ENCODE measurements at places on chromosomes 1 and 21.
A peak's percentile ranks its signal among the peaks of the same experiment; 100 is the strongest.

DNA sequence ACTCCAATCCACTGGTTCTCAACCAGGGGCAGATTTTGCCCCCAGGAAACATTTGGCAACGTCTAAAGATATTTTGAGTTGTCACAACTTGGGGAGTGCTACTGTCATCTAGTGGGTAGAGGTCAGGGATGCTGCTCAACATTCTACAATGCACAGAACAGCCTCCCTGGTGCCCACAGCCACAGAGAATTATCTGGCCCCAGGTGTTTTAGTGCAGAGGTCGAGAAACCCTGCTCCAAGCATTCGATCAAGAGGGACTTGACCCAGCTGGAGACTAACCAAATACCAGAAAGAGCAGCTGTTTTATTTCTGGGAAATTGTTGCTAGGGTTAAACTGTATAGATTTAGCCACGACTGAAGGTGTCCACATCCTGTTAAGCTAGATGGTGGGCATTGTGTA, 19.2 kb downstream of the CD247 start:
- no peak for DNase-seq

DNA sequence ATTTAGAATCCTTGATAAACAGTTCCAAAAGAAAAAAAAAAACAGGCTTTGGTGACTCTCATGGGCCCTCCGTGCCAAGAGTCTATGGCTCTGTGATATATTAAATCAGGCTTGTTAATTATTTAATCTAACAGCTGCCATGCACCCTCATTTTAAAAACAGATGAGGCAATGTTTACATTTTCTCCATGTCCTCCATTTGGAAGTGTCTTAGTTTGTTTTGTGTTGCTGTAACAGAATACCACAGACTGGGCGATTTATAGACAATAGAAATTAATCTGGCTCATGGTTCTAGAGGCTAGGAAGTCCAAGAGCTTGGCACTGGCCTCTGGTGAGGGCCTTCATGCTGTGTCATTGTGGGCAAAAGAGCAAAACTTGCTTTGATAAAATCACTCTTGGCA, 58.0 kb downstream of the B3GALT5 start:
- no peak for DNase-seq

DNA sequence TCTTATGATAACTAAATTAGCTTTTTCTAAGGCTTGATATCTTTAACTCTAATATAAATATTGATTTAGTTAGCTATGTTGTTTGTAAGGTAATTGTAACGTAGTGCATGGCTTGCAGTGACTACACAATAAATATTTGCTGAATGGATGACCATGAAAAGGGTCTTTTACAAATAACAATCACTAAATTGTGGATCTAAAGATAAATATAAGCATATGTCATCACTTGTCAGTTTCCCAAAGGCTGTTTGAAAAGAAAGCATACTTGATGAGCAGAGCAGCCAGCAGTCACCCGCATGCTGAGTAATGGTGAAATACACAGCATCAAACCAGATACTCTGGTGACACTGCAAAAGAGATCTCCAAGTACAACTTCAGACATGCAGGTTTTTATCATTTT, 92.5 kb upstream of the FMN2 start:
- DNase-seq = peak; percentile 56

DNA sequence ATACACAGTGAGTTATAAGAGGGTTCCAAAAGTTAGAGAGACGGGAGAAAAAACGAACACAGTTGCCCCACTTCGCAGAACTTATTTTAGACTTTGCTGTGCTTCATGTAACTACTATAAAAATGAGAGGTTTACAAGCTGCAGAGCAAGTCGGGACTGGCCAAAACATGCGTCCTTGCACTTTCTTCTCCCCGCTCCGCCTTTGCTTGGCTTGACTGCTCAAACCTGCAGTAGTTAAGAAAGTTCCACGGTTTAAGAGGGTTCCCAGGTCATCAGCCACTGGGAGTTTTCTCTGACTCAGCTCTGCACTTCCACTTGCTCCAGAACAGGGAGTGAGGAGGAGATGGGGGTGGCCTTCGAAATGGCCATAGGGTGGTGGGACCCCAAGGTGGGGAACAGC, 36.2 kb downstream of the CLIC6 start:
- DNase-seq = no peak

DNA sequence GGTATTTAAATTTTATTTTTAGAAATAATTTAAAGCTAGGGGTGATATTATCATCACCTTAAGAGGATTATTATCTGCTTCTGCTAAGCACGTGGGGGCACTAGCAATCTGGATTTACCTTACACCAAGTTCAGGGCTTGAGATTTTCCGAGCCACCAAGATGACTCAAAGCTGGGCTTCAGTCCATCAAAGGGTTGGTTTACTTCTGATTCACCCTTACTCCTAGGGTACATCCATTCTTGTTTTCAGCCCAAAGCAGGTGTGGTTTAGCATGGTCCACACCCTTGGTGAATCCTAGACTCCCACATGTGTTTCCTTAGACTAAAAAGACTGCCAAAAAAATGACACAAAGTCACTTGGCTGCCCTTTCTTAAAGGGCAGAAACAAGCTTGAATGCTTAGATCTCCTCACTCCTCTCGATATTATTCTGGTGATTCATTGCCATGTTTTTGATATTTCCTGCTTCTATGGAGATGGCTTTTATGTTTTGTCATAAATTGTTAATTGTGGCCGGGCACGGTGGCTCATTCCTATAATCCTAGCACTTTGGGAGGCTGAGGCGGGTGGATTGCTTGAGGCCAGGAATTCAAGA, 9.8 kb upstream of the PRSS38 start:
- no peak for DNase-seq

DNA sequence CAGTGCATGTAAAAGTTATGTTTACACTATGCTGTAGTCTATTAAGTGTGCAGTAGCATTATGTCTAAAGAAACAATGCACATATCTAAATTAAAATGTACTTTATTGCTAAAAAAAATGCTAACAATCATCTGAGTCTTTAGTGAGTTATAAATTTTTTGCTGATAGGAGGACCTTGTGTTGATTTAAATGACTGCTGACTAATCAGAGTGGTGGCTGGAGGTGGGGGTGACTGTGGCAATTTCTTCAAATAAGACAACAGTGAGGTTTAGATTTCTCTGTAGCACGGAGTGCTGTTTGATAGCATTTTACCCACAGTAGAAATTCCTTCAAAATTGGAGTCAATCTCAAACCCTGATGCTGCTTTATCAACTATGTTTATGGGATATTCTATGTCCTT, 37.0 kb downstream of the HS2ST1 start:
- no peak for DNase-seq

GRCh38 chr1:203196371-203196770, 9.9 kb upstream of the CHI3L1 start:
- DNase-seq = no peak

- no peak for DNase-seq
These were observed 103.3 kb downstream of the RABGAP1L start for GRCh38 chr1:174262349-174263241.

GRCh38 chr1:192272732-192273131, 44.1 kb upstream of the RGS21 start:
- no peak for DNase-seq

DNA sequence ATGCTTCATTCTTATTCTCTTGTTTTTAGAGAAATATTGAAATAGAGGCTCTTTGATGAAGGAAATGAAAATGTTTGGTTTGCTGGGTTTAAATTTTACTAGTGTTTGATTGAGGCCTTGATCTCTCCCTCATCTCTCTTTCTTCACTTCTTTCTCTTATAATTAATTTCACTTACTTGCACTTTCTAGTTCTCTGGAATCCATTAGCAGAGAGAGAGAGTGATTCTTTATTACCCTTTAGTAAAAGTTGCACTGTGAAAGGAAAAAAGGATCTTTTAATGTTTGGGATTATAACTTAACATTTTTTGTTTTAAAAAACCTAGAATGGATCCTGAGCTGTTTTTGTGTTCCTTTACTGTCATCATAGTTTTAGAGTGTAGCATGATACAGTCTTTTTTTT, 12.2 kb downstream of the RPRD2 start:
- no peak for DNase-seq

- no peak for DNase-seq
These were observed 40.4 kb downstream of the SCYL3 start for GRCh38 chr1:169853341-169853740.

All from NCI-H1930 (cell line).